Aorta (tissue), 5 donors: ENCODE measurements at places on chromosomes 16 and 17. TPM values are rescaled to one million over a fixed set of nuclear protein-coding genes. Genes with fewer than 3 reads are reported as not detected.

Gene KRTAP1-1
- total RNA-seq, result not detected

Gene KRTAP3-2
- total RNA-seq, result not detected

Gene PKD1
- total RNA-seq, result 325 TPM

Gene ALDH3A1
- 0.58 TPM for total RNA-seq

Gene CMTM2
- total RNA-seq, result 1.3 TPM

Gene KRT16
- 0.65 TPM for total RNA-seq

Gene SLFN14
- 0.30 TPM for total RNA-seq

Gene TMEM11
- 16.8 TPM for total RNA-seq

Gene SNX20
- 5.0 TPM for total RNA-seq

GRCh38 chr16:29824589-29825144 is 4.4 kb downstream of the MVP start:
- H3K4me1 ChIP-seq, result no peaks in the 10 kb centered on the region
- H3K27ac ChIP-seq, result peak overlapping the region; percentile 66
- no peaks in the 10 kb centered on the region for H3K27me3 ChIP-seq
- no peak for DNase-seq

DNA sequence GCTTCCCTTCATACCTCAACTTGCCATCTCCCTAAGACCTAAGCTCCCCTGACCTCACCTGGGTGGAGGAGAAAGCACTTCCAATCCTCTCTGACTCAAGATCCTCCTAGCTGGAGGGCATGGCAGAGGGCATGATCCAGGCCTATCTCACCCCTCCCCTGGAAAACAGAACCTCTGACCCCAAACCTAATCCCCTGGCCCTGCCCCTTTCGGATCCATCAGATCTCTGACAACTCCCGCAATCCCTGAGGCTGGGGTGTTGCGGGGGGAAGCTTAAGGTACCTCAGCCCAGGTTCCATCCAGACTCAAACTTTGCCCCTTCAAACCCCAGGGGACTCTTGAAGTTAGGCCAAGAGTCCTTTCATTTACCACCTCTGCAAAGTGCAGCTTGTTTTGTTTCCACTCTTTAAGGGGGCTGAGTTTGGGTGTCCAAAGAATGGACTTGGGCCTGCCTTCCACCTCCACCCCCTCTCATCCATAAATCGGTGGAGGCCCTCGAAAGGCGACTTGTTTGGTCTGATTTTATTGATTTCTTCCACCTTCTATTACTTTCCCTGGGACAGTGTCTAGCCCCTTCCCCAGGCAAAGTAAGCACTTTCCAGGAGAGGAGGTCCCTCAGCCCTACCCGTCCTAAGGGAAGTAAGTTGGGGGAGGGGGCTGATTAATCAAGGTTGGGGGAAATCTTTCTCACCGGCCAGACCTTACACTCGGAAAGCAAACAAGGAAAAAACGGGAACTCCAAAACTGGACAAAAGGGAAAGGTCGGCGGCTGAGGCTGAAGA is 2.6 kb downstream of the EPOP start:
- no peaks in the 10 kb centered on the region for H3K27me3 ChIP-seq
- H3K36me3 ChIP-seq, result no peaks in the 10 kb centered on the region

GRCh38 chr17:37388266-37388665 is 12.5 kb downstream of the C17orf78 start:
- no peaks in the 10 kb centered on the region for H3K4me1 ChIP-seq
- no peaks in the 10 kb centered on the region for H3K27me3 ChIP-seq
- H3K27ac ChIP-seq, result no peak overlapping the region
- no peak overlapping the region for H3K4me3 ChIP-seq
- DNase-seq, result no peak

- DNase-seq, result peak; percentile 24
- H3K27me3 ChIP-seq, result no peaks in the 10 kb centered on the region
Observed at GRCh38 chr17:42898147-42898811, 2.3 kb upstream of the G6PC1 start.
